Cerebellar nuclear complex (tissue), 1 donor: ENCODE measurements at places on chromosomes 4 and X.

DNA sequence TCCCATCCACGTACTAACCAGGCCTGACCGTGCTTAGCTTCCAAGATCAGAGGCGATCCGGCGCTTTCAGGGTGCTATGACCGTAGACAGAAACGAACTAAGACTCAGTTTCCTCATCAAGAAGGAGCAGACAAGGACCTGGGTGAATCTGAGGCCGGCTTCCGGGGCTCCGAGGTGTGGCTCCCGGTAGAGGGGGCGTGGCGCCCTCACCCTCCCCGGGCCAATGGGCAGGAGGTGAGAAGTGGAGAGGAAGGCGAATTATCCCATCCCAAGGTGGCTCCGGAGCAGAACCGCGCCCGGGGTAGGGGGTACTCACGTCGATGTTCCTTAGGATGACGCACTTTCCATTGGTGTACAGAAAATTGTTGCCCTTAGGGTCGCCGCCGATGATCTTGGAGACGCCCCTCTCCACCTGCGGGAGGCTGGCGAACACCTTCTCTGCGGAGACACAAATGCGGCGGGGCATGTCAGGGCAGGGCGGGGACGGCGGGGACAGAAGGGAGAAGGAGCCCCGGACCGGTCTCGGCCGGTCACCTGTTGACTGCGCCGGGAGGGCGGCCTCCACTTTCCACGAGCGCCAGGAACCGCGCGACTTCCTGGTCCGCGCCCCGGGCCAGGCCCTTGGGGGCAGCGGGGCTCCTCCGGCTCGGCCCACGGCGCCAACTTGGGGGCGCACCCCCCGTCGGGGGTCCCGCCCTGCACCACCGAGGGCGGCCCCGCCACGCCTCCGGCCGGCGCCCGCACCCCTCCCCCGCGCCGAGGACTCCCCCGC is 616 bp downstream of the WDR1 start:
- no peak for DNase-seq

- DNase-seq = no peak
Measured at GRCh38 chr4:184281231-184282139, 63.8 kb upstream of the ENPP6 start.

DNA sequence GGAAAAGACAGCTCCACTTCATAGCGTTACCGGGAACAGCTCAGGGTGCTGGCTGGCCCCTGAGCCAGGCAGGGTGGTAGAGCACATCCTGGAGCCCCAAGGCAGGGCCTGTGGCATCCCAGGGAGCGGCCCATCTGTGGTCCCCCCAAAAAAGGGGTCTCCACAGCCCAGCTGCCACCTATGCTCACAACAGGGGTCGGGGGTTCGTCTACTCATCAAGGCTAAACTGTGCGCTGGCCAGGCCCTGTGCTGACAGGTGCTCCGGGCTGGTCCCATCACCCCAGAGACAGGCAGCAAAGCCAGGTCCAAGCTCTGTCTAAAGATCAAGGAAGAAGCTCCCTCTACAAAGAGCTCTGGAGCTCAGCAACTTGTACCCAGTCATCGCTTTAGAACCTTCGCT is 77.9 kb downstream of the DCTD start:
- no peak for DNase-seq

GRCh38 chrX:123570011-123570590 is 162.8 kb downstream of the THOC2 start:
- DNase-seq = no peak

DNA sequence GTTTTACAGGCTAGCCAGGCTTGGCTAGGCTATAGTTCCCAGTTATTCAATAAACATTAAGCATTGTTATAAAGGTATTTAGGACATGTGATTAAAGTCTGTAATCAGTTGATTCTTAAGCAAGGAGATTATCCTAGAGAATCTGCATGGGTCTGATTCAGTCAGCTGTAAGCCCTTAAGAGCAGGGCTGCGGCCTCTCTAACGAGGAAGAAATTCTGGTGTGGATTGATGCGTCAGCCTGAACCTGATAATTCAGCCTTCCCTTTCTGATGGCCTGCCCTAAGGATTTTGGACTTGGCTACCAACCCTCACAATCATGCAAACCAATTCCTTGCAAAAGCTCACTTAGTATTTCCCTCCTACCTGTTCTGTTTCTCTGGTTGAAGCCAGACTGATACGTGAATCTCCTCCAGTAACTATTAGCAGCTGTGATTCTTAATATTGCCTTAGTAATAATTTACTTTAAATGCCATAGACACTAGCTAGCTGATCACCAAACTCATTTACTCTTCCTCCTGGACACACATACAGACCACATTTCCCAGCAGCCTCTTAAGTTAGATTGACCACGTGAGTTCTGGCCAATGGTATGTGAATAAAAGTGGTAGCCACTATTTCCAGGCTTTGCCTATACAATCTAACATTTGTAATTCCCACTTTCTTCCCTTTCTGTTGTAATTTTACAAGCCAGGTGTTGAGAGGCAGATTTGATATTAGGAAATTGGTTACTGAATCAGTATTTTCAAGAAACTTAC is 678.0 kb upstream of the INTU start:
- no peak for DNase-seq

DNA sequence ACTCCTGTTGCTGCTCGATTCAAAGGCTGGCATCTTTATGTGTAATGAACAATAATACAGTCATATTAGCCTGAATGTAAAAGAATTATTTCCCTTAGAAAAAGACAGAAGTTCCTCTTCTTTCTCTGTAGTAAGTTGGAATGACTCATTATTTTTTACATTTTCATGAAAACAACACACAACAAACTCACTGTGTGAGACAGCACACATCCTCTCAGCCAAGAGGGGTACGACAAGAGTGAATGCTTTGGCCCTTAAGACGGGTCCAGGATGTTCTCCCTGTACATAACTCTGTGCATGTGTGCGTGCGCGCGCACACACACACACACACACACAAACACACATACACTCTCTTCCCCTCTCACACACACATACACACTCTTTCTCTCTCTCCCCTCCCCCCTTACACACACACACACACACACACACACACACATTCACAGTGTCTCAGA is 72.8 kb downstream of the MANBA start:
- no peak for DNase-seq

DNA sequence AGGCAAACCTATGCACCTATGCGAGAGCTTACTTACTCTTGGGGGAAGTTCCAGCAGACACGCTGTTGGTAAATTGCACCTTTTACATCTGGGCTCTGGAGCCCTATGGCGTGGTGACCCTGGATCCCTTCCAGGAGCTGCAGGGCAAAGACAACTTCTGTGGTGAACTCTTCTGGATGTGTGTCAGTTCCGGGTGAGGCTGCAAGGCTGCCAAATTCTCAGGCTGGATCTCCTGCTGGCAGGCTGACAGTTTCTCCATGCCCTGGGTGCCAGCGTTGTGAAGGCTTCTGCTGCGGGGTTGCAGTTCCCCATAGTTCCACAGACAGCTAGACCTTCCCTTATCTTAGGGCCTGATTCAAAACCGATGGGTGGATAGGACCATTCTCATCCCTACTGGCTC is 37.9 kb downstream of the RAP2C start:
- no peak for DNase-seq

DNA sequence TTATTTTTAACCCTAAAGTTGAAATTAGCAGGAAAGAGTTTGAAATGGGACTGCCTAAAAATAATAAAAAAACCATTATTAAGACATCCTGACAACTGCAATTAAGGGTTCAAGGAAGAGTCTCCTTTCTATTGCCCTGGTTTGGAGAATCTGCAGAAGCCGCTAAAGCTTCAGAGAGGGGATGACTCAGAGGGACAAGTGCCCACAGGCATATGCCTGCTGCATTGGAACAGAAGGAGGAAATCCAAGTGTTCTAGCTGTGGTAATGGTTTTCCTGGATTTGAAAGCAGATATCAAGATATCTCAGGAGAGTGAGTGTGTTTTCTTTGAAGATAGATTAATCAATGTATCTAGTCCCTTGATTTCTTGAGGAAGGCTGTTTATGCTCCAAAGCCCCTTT is 235.1 kb upstream of the TAPT1 start:
- no peak for DNase-seq

DNA sequence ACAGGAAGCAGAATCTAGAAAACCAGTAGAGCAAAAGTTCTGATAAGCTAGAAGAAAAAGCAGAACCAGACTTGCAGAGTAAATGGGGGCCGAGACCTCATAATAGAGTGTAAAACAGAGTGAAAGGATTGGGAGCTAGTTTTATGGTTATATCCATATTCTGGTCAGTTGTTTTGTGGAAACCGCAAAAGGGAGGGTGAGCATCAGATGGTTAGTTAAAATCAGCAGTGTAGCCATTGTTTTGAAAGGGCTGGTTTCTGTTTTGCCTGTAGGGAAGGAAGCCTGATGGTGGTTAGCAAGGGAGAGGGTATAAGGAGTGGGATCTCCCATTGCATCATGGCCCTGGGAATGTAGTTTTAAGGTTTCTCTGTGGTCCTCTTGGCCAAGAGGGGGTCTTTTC is 17.2 kb upstream of the CCNI start:
- DNase-seq = no peak

- DNase-seq = no peak
Measured at GRCh38 chr4:175646802-175647201, 165.3 kb downstream of the GPM6A start.

- DNase-seq = no peak
Measured at GRCh38 chr4:169567916-169568315, 44.5 kb downstream of the NEK1 start.

DNA sequence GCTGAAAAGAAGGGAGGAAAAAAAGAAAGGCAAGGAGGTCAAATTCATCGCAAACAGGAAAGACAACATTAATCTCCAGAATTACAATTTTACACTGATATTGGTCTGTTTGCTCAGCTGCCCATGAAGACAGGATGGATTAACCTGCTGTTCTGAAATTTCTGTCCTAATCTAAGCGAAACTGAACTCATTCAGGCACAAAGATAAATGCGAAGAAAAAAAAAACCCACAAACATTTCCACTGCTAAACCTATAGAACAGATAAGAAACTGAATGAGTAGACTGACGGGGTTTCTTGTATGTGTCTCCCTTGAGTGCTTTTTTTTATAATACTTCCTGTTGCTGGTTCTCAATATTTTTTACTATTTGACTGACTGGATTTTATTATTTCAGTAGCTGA is 251.8 kb upstream of the FTHL17 start:
- no peak for DNase-seq

- DNase-seq = no peak
Measured at GRCh38 chr4:76210452-76210851, 3.2 kb downstream of the SCARB2 start.

DNA sequence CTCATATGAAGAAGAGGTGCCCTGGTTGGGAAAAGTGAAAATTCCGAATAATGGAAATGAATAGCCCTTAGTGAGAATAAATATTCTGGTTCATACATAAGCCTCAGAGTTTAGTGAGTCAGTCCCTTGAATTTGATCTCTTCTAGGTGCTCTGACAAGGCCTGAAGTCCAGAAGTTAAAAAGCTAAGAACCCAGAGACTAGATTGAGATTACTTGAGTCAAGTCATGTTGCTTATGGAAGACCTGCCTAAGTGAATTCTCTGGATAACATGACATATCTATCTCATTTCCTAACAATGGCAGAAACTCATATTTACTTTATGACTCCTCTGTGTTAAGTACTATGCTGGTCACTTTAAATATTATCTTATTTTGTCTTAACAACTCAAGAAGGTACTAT is 10.5 kb upstream of the PRSS48 start:
- no peak for DNase-seq

GRCh38 chr4:141469392-141469791 is 167.0 kb upstream of the IL15 start:
- DNase-seq = no peak

- no peak for DNase-seq
Measured at GRCh38 chrX:12137951-12138360, 317 bp upstream of the FRMPD4 start.

DNA sequence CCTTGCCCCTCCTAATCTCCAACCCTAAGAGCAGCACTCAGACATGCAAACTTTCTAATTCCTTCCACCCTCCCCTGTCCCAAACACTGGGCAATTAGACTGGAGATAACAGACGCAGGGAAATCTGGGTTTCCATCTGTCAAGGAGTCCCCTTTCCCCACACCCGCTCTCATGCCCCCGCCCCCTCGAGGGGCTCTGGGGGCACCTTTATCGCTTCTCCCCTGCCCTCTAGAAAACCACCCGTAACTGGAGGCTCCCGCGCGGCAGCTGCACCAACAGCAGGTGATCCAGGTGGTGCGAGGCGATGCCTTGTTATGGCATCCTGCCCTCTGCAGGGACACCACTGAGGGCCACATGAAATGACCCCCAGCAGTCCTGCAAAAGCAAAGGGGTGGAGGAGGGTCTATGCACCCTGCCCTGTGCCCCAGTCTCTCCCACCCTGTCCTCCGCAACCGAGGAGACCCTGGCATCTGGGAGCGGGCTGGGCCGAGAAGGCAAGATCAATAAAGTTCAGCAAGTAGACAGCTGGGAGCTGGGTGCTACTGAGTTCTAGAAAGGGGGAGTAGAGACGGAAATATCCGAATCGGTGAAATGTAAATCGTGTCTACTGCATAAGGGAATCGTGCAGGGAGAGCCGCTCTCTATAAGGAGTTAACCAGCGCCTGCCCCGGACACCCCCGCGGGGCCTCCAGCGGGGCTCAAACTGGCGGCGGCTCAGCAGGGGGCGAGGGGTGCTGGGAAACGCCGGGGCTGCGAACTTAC is 1.6 kb downstream of the KCTD8 start:
- DNase-seq = no peak

DNA sequence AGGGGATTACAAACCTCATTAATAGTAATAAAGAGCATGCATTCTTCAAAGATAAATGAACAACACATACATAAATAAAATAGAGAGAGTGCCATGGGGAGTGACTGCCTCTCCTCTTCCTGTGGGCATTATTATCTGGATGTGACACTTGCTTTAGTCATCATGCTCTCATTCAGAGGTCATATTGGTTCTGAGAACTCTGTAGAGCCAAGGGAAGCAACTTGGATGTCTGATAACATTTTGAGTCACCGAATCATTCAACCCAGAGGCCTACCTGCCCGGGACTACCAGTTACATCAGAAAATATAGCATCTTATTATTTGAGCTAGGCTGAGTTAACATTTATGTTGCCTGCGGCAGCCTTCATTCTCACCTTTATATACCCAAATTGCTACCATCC is 489.5 kb downstream of the STIM2 start:
- DNase-seq = no peak

GRCh38 chrX:58025979-58026378 is 115.7 kb upstream of the ZXDA start:
- no peak for DNase-seq

- DNase-seq = no peak
Measured at GRCh38 chr4:183610613-183611012, 48.4 kb downstream of the RWDD4 start.

DNA sequence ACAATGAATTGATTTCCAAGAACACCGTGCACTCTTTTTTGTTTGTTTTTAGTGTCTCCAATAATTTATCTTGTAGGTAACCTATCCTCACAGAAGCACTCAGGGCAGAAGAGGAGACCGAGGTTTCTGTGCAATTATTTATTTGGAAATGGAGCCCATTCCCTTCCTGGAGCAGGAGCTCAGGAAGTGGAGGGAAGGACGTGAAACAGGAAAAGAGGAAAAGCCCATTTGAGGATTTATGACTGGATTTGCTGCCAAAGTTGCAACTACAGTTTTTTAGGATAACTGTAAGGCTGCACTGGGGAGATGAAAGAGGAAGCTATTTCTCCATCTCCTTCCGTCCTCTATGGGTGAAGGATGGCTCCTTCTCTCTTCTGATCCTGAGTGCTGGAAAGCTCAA is 31.7 kb upstream of the MXRA5 start:
- DNase-seq = no peak
